Stimulated activated CD8-positive, alpha-beta memory T cell treated with anti-CD3 and anti-CD28 coated beads, Interleukin-7, amount 100 ng/mL, for 1 hour (primary cell): ENCODE measurements at places on chromosomes 2 and 18.

GRCh38 chr18:24695168-24695567 lies 234.7 kb downstream of the HRH4 start:
- no peak for DNase-seq

- DNase-seq, result peak; percentile 49
Measured at GRCh38 chr2:96951125-96951654, 35.2 kb downstream of the FAM178B start.

DNA sequence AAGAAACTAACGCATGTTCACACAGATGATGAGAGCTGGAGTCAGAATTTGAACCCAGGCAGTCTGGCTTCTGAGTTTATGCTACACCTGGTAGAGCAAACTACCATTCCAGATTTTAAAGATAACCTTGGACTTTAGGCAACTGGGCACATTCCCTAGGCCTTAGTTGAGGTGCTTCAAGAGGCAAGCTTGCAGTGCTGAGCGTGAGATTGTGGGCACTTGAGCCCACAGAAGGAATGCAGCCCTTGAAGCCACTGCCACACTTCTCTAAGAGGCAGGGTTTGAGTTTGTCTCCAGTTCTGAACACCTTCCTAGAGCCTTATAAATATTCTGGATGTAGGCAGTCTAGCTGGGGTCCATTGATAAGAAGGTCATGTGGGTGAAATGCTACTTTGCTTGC lies 216.1 kb upstream of the SLC14A2 start:
- no peak for DNase-seq

- DNase-seq, result no peak
Measured at GRCh38 chr2:4455486-4456155, 752.2 kb downstream of the DCDC2C start.

DNA sequence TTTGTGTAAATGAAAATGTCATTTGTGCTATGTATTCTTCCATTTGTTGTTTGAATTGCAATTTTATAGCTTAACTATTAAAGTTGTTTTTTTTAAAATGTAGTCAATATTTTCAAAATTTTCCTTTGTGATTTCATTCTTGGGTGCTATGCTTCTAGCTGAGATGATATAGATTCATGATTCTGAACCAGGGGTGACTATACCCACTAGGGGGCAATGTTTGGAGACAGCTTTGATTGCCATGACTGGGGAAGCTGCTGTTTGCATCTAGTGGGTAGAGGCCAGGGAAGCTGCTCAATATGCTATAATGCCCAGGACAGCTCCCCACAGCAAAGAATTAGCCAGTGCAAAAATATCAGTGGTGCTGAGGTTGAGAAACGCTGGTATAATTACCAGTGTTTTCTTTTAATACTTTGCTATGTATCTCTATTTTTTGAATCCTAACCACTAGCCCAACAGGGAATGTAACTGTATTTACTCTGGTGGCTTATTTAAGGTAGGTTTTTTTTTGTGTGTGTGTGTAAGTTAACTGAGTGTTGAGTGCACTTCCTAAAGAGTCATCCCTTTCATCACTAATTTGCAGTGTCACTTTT lies 99.7 kb downstream of the MEP1B start:
- no peak for DNase-seq

- no peak for DNase-seq
Measured at GRCh38 chr2:121489911-121490583, 40.6 kb upstream of the RNU4ATAC start.

- DNase-seq, result no peak
Measured at GRCh38 chr2:240339411-240340360, 95.8 kb upstream of the GPC1 start.

GRCh38 chr2:64106481-64106880 lies 37.7 kb downstream of the PELI1 start:
- no peak for DNase-seq

GRCh38 chr2:206713746-206714145 lies 4.5 kb downstream of the DYTN start:
- DNase-seq, result no peak

- DNase-seq, result no peak
Measured at GRCh38 chr2:128550389-128550788, 231.7 kb upstream of the HS6ST1 start.

GRCh38 chr18:74288730-74289129 lies 3.0 kb downstream of the CYB5A start:
- no peak for DNase-seq

DNA sequence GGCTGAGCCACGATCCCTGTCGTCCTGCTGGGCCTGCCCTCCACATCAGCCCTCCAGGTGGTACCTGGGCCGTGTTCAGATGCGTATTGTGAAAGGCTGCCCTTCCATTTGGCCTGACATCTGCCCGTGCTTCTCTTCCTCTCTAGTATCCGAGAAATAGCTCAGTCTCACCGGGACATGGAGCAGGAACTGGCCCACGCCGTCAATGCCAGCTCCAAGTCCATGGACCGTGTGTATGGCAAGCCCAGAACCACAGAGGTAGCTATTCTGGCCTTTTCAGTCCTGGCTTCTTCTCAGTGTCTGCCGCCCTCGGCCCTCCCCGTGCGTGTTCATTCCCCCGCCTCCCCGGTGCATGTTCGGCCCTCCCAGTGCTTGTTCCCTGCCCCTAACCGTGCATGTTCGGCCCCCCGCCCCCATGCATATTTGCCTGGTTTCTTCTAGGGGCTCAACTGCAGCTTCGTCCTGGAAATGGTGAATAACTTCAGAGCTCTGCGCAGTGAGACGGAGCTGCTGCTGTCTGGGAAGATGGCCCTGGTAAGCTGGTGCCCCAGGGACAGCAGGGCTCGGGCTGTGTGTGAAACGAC lies 104.3 kb downstream of the USP40 start:
- DNase-seq, result no peak

DNA sequence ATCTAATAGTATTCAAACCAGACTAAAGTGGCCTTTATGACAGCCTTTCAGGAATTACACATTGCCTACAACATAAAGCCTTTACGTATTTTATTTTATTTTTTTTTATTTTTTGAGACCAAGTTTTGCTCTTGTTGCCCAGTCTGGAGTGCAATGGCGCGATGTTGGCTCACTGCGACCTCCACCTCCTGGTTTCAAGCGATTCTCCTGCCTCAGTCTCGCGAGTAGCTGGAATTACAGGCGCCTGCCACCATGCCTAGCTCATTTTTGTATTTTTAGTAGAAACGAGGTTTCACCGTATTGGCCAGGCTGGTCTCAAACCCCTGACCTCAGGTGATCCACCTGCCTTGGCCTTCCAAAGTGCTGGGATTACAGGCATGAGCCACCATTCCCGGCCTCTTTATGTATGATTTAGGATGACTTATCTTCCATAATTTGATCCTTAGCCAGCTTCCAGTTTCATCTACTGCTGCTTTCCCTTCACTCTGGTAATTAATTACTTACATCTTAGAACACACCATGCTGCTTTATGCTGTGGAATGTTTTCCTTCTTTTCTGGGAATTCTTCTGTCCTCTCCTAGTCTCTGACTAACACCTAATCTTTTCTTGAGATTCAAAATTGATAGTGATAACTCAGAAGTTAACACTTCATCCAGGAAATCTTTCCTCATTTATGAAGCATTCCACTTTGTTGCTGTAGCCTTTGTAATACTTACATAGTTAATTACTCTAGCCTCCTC lies 2.6 kb downstream of the USP14 start:
- no peak for DNase-seq

GRCh38 chr2:170420961-170421687 lies 243.2 kb downstream of the MYO3B start:
- DNase-seq, result no peak

DNA sequence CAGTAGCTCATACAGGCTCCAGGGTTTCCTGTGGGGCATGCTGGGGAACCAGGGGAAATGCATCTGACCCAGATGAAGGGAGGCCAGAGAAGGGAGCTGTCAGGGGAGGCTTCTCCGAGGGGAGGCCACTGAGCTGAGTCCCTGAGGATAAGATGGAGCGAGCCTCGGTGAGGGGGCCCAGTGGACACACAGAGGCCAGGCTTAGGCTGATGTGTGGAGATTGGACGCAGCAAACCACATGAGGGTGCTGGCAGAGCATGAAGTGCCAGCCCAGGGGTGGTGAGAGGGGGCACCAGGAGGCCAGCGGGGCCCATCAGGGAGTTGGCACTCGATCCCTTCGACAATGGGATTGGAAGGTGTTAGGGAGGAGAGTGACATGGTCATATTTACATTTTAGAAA lies 235.0 kb downstream of the KLHL29 start:
- no peak for DNase-seq

- peak; percentile 8 for DNase-seq
Measured at GRCh38 chr18:6414118-6414722, 491 bp downstream of the L3MBTL4 start.

- no peak for DNase-seq
Measured at GRCh38 chr18:37889963-37890362, 324.4 kb upstream of the CELF4 start.

GRCh38 chr18:47752796-47753645 lies 177.4 kb downstream of the SMAD2 start:
- no peak for DNase-seq

GRCh38 chr2:188678882-188679281 lies 295.3 kb upstream of the COL3A1 start:
- no peak for DNase-seq

DNA sequence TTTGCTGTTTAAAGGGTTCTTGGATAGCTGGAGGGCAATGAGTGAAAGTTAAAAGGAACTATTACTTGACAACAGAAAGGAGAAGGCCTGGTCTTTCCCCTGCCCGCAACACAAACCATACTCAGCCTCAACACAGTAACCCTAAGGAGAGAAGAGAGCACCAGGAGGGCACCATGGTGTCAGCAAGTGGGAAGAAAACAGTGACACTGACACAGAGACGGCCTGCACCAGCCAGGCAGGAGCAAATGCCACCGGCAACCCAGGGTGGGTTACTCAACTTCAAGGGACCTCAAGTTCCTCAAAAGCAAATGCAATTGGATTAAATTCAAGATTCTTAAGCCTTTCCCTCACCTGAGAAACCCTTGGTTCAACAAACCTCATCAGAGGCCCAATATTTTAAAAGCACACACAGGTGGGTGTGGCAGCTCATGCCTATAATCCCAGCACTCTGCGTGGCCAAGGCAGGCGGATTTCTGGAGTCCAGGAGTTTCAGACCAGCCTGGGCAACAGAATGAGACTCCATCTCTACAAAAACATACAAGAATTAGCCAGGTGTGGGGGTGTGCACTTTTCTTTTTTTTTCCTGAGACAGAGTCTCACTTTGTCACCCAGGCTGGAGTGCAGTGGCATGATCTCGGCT lies 52.3 kb downstream of the TFCP2L1 start:
- DNase-seq, result no peak

DNA sequence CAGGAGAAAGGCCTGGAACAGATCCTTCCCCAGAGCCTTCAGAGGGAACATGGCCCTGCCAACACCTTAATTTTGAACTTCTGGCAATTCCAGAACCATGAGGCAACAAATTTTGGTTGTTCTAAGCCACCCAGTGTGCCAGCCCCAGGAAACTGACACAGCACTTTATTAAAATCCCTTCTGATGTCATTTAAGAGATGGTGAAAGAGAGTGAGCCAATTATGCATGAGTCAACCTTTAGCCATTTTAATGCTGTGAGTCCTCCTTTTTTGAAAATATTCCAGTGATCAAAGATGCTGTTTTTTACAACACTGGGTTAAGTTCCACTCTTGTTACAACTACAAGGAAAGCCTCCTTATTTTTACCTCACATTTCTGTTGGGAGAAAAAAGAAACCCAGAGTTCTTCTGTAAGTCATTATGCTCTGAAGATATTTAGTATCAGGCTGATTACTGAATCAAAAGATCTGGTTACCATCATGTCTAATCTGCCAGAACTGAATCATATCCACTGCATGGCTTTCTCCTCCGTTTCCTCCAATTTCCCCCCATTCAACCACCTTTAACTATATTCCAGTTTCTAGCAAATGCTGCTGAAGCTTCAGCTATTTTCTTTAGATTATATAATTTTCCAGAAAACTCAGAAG lies 235.4 kb downstream of the TXNL1 start:
- DNase-seq, result no peak

- DNase-seq, result no peak
Measured at GRCh38 chr2:104865096-104865470, 11.2 kb downstream of the POU3F3 start.

DNA sequence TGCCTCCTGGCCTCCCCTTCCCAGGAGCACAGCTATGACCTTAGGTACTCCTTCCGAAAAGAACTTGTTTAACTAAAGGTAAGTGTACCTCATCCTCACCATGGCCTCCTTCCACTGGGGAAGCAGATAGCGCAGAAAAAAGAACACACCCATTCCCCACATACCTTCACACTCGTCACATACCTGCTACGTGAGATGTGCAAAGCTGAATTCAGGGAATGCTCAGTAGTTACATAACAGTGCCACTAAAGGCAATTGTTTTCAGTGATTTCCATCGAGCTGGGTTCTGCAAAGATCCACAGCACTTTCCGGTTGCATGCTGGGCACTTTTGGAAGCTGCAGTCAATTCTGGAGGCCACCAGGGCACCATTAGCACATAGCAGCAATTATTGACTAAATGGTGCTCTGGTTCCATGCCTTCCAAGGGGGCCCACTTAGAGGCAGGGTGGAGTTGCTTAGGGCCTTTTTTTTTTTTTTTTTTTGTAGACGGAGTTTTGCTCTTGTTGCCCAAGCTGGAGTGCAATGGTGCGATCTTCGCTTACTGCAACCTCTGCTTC lies 41.0 kb downstream of the PAX8 start:
- DNase-seq, result no peak

DNA sequence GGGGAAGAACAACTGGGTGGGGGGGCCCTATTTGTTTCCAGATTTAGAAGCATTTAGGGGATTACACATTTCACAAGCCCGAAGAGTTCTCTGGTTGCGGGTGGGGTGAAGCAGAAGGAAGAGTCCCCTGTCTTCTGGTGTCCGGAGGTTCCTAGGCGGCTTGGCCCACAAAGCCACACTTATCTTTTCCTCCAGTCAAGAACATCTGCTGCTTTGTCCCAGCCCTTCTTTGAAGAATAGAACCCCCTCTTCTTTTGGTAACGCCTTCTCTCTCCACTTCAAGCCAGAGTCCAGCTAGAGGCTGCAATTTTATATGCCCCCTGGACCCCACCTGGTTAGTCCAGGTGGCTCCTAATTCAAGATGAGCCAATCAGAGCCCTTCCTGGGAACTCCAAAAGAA lies 15.8 kb downstream of the BOLA3 start:
- DNase-seq, result no peak

- no peak for DNase-seq
Measured at GRCh38 chr2:46828135-46828438, 87.5 kb downstream of the MCFD2 start.

- DNase-seq, result no peak
Measured at GRCh38 chr2:75607988-75608683, 38.4 kb upstream of the MRPL19 start.

GRCh38 chr2:126846241-126846640 lies 52.4 kb upstream of the TEX51 start:
- DNase-seq, result no peak

GRCh38 chr2:26840937-26841610 lies 6.9 kb upstream of the DPYSL5 start:
- DNase-seq, result no peak

- no peak for DNase-seq
Measured at GRCh38 chr18:48814490-48815178, 136.1 kb downstream of the SMAD7 start.

GRCh38 chr2:47357483-47357882 lies 45.5 kb upstream of the MSH2 start:
- no peak for DNase-seq

DNA sequence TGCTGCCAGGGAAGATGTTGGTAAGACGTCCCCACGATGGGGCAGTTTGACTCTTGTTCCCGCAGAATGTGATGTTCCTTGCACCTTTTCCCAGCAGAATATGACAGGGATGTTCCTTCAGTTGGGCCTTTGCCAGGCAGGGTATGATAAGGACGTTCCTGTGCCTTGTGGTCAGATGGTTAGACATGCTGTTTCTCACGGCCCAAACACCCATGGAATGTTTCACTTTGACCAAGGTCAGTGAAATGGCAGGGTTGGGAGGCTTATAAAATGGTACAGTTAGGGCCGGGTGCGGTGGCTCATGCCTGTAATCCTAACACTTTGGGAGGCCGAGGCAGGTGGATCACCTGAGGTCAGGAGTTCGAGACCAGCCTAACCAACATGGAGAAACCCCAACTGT lies 40.3 kb upstream of the YPEL5 start:
- no peak for DNase-seq
